Activated CD8-positive, alpha-beta memory T cell treated with anti-CD3 and anti-CD28 coated beads, Interleukin-2, amount 50 U/mL, for 4 hours (primary cell): ENCODE measurements at places on chromosomes 3 and 15.

DNA sequence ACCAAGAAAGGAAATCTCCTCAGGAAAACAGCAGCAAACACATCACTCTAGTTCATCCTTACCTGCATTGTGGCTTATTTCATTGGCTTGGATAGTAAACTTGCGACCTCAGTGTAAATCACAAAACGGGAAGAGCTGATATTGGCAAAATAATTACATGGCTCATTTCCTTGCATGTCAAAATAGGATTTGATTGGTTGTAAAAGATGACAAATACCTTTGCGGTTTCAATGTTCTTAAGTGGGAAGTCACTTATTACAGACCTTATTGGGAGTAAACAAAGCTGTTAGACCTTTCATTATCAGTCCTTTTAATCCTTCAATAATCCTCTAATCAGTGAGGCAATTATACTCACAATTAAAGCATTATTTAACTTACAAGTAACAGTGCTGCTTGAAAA, 590.6 kb downstream of the MAGI1 start:
- no peak for DNase-seq

- DNase-seq: no peak
These were observed 125.1 kb downstream of the TIGIT start for GRCh38 chr3:114418724-114419543.

- no peak for DNase-seq
These were observed 355 bp downstream of the FBXW12 start for GRCh38 chr3:48372377-48372770.

DNA sequence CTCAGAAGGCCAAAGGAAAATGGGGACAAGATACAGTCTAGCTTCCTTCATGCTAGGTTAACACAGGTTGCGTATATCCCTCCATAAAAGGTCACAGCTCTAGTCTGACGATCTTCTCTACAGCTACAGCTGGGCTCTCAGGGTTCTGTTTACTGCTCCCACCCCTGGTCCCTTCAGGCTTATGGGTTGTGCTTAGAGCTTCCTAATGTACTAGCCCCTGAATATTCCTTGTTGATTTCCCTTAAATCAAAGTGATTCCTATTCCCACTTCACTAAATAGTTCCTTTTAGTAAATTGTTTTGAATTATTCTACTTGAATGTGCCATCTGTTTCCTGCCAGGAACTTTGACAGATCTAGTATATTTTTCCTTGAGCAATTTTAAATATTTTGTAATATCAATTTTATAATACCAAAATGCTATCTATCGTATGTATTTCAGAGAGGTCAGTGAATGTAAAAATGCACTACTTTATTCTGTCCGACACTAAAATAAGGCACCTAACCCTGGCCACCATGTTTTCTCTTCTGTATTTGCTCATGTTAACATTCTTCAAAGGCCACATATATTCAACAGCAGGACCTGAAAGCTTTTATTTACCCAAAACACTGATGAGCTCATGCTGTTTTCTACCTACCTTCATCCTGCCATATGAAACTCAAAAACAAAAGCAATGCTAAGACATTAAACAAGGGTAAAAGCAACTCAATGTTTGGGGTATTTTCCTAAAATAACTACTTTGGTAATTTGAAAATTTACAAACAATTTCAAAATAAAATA, 92.8 kb upstream of the TGFBR2 start:
- DNase-seq: no peak

DNA sequence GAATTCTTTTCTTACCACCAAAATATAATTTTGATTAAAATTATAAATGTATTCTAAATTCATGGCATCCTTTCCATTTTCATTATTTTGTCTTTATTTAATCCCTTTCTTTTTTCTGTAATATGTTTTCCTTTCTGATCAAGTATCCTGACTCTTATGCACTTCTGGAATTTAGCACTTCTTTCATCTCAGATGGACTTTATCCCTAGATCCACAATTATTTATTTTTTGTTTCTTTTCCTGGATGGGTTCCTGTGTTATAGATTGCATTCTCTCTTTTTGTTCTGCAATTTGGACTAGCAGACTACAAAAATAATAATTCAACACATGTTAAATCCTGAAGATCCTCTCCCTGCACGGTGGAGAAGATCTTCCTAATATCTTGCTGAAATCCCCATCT, 76.9 kb upstream of the CDIN1 start:
- DNase-seq: no peak

- DNase-seq: no peak
These were observed 250.8 kb upstream of the TGFBR2 start for GRCh38 chr3:30355622-30356021.

GRCh38 chr3:62201438-62202035, 171.8 kb downstream of the FEZF2 start:
- no peak for DNase-seq

DNA sequence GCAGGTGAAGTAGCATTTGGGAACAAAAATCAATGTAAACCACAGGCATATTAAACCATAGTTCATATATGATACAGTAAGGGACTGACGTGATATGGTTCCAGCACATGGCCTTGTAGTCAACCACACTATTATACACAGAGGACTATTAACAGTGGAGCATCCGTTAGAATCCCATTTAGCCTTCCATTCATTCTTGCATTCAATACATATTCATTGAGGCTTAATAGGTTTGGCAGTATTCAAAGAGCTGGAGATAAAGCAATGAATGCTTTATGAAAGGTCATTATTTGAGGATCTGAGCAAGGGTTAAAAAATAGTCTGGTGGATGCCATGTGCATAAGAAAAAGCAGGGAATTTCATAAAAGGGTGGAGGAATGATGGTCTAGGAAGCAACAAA, 89.1 kb downstream of the MME start:
- no peak for DNase-seq
